Activated CD4-positive, alpha-beta T cell treated with anti-CD3 and anti-CD28 coated beads for 48 hours (primary cell): ENCODE measurements at places on chromosomes 2 and 18.

- no peak for DNase-seq
Measured at GRCh38 chr2:198314559-198315153, 510.3 kb downstream of the PLCL1 start.

- no peak for DNase-seq
Measured at GRCh38 chr2:43486603-43487002, 109.2 kb downstream of the THADA start.

- no peak for DNase-seq
Measured at GRCh38 chr2:106175086-106175850, 18.8 kb downstream of the UXS1 start.

DNA sequence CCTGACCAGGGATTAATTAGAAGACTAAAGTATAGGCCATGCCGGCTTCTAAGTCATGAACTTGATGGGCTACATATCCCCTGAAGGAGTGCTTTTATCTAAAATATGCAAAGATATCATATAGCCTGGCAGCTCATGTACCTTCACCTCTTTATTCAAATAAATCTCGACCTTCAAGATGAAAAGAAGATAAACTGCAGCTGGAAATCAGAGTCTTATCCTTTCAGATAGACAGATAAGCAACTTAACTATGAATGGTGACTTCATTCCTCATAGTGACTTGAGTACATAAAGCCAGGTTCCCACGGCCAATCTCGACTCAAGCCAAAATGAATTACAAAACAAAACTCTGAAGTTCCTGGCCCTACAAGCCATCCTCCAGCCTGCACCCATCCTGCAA is 165.3 kb upstream of the KLHL29 start:
- no peak for DNase-seq

GRCh38 chr2:98314251-98314650 is 32.0 kb upstream of the CNGA3 start:
- no peak for DNase-seq

- no peak for DNase-seq
Measured at GRCh38 chr2:2503864-2504418, 172.9 kb upstream of the MYT1L start.

GRCh38 chr2:127007652-127008051 is 99.3 kb downstream of the BIN1 start:
- no peak for DNase-seq

DNA sequence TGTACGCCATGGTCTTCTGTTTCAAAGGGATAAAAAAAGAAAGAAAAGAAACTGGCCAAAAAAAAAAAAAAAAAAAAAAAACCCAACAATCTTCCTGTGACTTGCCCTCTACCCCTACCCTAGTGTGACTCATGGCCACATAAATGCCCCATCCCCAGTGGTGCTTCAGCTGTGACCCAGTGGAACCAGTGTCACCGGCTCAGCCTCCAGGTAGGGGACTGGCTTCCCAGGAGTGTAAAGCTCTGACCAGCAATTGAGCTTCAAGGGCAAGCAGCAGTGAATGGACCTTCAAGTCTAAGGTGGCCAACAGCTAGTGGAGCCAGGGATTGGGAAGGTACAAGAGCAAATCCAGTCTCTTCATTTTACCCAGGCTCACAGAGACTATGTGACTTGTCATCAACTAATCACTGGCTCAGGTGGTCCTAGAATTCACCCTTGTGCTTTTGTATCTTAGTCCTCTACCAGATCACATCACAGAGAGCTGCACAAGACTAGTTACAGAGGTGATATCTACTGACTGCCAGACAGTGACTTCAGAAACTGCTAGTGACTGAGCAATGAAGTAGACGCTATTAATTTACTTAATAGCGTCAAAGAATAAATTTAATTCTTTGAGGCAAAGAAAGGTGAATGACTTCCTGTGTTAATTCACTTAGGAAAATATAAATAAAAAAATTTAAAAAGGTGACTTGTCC is 1.3 kb upstream of the TGFBRAP1 start:
- peak; percentile 37 for DNase-seq

DNA sequence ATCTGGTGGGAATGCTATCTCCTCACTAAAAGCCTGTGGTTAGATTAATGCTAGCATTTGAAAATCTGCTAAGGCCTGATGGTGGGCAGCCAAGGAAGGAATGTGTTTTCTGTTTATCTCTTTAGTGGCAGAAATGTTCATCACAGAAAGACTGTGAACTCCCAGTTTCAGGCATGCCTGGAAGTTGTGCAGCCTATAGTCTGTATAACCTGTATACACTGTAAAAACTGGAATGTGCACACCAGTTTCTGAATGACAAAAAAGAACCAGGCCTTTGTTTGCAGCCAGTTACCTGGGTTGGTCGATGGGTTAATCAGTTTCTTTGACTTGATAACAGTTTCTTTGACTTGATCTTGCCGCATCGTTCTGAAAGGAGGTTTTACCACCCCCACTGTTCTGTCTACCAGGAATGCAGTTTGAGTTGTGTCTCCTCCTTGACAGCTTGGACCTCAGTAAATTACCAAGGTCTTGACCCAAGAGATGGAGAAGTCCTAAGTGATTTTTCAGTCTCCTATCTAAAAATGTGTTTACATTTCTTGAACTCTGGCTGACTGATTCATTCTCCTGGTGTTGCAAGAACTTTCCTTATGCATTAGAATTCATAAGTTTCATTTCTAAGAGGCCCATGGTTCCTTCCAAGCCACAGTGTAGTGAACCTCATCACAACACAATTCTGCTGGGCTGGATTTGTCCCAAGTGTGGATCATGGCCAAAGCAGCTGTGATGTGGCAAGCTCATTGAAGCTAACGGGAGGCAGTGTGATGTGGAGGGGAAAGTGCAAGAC is 62.2 kb downstream of the KIAA2012 start:
- no peak for DNase-seq

DNA sequence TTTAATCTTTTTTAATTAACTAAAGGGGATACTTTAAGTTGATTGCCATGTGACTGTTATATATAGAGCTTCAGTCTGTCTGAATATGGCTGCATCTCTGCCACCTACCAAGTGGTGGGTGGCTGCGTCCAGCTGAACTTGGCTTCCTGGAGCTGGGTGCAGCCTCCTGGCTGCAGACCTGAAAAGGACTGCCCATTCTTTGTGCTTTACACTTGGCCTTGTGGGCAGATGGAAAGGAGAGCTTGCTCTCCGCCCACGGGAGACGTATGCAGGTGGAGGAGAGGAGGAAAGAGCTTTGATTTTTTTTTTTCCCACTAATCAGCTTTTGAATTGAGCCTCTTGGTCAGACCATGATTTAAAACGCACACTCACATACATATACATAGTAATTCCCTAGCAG is 34.7 kb downstream of the NCK2 start:
- no peak for DNase-seq

DNA sequence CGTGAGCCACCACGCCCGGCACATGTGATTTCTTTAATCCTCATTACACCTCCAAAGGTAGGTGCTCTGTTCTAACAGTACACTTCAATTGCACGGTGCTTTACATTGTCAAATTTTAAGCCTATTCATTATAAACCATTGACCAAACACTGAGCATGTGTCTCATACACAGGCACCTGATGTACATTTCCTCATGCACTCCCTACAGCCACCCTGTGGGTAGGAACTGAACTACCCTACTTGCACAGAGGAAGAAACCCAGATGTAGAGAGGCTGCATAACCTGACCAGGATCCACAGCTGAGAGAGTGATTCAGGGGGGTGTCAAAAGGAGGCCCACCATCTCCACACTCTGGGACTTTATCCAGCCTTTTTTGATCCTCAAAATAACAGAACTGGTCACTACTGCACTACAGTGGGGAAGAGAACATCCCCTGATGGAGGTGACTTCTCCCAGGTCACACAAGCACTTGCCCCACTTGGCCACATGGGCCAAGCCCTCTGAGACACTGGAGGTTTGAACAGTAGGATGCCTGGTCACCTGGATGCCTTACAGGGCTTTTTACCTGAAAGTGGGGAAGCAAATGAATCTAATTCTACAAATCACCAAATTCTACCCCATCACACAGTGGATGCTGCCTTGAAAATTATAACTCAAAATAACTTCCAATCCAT is 6.9 kb upstream of the DPYSL5 start:
- DNase-seq = no peak

- DNase-seq = no peak
Measured at GRCh38 chr2:133682347-133682746, 114.1 kb upstream of the NCKAP5 start.

GRCh38 chr18:45760462-45761036 is 36.6 kb downstream of the SLC14A1 start:
- DNase-seq = no peak

GRCh38 chr2:202034249-202035088 is 814 bp downstream of the FZD7 start:
- peak; percentile 52 for DNase-seq

- DNase-seq = no peak
Measured at GRCh38 chr2:86124683-86125082, 18.6 kb downstream of the PTCD3 start.

GRCh38 chr2:236241181-236242056 is 22.8 kb downstream of the ASB18 start:
- no peak for DNase-seq

- DNase-seq = no peak
Measured at GRCh38 chr18:33212363-33212762, 228.2 kb downstream of the CCDC178 start.

DNA sequence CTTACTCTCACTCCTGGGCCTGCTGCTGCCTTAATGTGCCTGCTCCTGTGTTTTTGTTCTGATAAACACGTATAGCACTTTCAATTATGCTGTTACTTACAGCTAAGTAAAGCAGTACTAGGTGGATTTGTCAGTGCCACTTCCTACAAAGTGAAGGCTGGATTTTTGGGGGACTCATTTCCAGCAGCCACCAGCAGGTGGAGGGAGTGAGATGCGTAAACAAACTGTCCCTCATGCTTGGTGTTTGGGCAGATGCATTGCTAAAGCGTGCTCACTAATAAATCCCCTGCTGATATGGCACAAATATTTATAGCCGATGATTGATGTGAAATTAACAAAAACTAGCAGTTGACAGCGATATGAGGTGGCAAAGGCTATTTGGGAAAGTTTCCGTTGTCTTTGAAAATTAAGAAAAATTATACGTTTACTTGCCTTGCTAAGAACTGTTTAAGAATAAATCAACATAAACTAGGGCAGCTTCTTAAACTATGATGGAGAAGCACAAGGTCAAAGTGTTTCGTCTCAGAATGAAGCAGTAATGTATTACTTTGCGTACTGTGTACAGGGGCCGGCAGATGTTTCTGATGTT is 101.7 kb downstream of the AGAP1 start:
- peak; percentile 56 for DNase-seq

DNA sequence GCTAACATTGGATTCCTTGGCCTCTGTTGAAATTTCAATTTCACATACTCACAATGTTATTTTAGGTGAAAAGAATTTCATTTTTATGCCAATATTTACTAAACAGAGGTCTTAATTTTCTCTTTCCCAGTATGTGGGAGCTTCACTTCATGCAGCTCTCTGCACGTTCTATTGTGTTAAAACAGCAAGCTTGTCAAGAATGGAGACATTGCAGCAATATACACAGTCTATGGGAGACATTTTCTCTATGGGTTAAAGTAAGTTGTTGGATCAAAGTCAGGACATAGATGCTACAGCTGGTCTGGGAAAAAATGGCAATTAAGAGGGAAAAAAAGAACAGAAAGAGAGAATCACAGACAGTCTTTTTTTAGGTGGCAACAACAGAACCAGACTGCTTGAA is 70.4 kb upstream of the ARHGAP15 start:
- no peak for DNase-seq

DNA sequence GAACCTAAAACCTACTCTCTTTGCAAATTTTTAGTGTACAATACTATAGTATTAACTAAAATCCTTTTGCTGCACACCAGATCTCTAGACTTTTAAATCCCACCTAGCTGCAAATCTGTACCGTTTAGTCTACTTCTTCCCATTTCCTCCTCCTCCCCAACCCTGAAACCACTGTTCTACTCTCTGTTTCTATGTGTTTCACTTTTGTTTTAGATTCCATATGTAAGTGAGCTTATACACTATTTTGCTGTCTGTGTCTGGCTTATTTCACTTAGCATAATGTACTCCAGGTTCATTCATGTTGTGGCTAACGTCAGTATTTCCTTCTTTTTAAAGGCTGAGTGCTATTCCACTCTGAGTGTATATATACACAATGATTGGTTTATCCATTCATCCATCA is 18.4 kb upstream of the DSC2 start:
- no peak for DNase-seq

GRCh38 chr2:143477714-143478443 is 348.7 kb downstream of the ARHGAP15 start:
- no peak for DNase-seq

DNA sequence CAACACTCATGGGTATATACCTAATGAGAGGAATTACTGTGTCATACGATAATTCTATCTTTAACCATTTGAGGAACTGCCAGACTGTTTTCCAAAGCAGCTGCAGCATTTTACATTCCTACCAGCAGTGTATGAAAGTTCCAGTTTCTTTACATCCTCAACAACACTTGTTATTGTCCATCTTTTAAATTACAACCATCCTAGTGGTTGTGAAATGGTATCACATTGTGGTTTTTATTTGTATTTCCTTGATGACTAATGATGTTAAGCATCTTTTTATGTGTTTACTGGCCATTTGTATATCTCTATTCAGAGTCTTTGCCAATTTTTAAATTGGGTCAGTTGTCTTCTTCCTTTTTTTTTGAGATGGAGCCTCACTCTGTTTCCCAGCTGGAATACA is 4.0 kb upstream of the CKAP2L start:
- DNase-seq = no peak

- no peak for DNase-seq
Measured at GRCh38 chr2:30480703-30481322, 33.8 kb downstream of the LCLAT1 start.

- no peak for DNase-seq
Measured at GRCh38 chr2:235827585-235827992, 333.7 kb downstream of the AGAP1 start.

DNA sequence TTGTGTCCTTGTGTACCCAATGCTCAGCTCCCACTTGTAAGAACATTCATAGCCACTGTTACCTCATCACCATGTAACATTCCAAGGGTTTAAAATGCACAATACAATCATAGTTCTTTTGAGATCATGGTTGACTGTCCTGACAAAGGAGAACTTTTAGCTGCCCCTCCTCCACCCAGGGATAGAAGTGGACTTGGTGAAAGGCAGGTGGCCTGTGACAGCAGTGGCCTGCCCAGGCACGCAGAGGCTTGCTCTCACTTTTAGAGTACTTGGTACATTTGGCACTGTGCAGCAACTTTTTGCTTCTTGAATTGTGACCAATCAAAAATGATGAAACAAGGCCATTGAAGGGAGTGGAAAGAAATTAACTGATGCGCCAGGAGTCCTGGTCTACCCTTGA is 108.7 kb downstream of the ANKRD44 start:
- no peak for DNase-seq

GRCh38 chr2:8447610-8448221 is 234.1 kb upstream of the ID2 start:
- no peak for DNase-seq

DNA sequence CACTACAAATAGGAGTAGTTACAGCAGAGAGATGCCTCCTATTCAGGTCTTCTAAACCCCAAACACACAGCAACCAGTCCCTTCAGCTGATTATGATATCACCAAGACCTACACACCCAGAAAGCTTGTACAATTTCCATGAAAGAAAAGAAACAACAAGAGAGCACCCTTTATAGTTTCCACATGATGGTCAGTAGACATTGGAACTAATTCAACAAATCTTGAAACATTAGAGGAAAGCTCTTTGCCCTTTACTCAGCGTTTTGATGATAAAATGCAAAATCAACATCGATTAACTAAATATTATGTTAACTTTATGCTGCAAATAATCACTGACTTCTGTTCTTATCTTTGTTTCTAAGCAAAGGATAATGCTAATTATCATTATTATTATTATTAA is 393.6 kb upstream of the ID2 start:
- DNase-seq = no peak

GRCh38 chr18:66083078-66083477 is 332.3 kb downstream of the CDH7 start:
- no peak for DNase-seq

GRCh38 chr2:12110074-12110473 is 363.6 kb downstream of the LPIN1 start:
- DNase-seq = no peak
